ENCODE measurements at places on chromosomes 7 and 10.

DNA sequence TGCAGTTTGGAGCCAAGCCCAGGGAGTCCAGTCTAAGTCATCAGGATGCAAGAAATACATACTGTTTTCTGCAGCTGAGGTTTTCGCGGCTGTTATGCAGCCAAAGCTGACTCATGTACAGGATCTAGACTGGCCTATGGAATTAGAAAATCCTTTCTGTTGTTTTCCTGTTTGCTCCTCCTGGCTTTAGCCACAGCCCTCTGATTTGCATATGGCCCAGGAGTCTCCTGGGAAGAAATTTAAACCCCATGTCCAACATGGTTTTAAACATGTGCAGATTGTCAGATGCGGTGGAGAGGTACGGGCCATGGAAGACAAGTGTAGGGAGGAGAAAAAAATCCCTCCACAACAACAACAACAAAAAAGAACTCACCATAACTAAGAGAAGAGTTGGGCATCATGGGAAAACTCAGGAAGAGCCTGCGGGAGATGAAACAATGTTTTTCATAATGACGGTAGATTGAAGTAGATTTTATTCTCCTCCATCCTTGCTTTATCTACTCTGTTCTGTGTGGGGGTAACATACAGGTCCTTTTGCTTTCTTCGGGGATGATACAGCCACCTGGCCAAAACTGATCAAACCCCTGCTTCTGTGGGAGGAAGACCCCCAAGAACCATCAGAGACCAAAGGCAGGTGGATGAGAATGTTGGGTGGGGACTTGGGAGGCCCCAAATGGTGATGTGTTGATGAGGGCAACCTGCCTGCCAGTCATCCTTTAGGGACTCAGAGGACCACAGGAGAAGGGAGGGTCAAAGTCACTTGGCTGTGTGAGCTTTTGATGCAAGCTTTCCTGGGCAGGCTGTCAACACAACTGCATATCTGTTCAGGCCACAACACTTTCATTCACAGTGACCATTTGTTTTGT lies 29.8 kb upstream of the GNA12 start:
- no peak for DNase-seq

- no peak for DNase-seq
Measured at GRCh38 chr7:90843472-90843871, 247.4 kb downstream of the CDK14 start.

GRCh38 chr10:31170636-31171035 lies 139.0 kb upstream of the ZNF438 start:
- DNase-seq = no peak

DNA sequence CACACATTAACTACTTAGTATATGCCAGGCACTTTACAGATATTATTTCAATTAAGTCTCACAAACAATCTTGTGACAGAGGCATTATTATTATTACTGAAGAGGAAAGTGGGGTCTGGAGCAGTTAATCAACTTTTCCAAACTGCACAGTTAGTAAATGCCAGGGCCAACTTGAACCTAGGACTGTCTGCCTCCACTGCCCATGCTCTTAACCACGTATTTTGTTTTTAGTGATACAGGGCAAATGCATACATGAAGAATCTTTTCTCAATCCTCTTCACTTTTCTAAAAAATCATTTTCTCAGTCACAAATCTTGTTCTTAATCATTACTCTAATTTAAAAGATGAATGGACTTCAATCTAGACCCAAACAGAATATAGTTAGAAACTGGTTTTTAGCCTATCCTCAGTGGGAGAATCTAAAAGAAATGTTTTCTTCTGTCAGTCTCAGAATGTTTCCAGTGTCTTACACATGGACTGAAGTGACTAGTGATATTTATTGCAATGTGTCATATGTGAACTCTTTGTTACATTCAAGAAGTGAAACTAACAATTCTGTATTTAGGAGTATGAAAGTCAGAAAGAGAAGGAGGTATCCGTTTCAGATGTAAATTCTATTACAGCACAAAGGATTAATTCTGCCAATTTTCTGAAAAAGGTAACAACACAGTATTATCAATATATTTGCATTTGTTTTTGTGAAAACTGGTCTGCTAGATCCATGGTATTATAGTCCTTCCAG lies 55.5 kb upstream of the CCNJ start:
- DNase-seq = no peak

GRCh38 chr10:75272896-75273295 lies 37.1 kb upstream of the COMTD1 start:
- DNase-seq = no peak

- no peak for DNase-seq
Measured at GRCh38 chr10:116704926-116705325, 37.4 kb downstream of the HSPA12A start.

DNA sequence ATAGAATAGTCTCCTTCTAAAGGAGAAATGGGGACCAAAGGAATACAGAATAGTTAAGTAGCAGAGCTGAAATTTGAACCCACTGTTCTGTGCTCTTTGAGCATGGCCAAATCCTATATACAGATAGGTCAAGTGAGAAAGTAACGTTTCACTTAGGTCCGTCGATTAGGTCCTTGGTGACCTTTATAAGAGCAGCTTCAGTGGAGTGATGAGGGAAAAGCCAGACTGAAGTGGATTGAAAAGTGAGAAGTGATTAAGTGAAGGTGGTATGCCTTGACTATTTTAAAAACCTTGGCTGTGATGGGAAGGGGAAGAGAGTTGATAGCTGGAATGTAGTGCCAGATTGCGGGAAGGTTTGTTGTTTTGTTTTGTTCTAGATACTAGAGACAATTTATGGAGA lies 10.6 kb upstream of the LSMEM1 start:
- no peak for DNase-seq

- no peak for DNase-seq
Measured at GRCh38 chr10:3831608-3832007, 46.6 kb upstream of the KLF6 start.

GRCh38 chr10:121459622-121460453 lies 138.4 kb downstream of the FGFR2 start:
- no peak for DNase-seq

DNA sequence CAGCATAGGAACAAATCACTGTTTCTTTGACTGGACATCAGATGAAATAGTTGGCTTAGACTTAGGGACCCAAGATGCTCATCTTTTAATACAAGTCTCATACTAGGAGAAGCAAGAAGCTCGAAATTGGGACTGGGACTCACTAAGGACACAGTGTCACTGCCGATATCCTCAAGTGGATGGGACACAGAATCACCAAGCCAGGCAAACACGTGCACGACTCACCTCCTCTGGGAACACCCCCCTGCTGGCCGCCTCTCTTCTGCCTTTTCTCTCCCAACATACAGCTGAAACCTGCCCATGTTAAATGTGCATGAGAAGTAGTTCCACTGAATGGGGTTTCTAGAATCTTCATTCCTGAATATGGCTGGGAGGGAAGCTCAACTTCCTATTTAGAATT lies 106.6 kb upstream of the FAM204A start:
- DNase-seq = no peak

GRCh38 chr10:10612151-10612550 lies 405.5 kb upstream of the CELF2 start:
- DNase-seq = no peak

DNA sequence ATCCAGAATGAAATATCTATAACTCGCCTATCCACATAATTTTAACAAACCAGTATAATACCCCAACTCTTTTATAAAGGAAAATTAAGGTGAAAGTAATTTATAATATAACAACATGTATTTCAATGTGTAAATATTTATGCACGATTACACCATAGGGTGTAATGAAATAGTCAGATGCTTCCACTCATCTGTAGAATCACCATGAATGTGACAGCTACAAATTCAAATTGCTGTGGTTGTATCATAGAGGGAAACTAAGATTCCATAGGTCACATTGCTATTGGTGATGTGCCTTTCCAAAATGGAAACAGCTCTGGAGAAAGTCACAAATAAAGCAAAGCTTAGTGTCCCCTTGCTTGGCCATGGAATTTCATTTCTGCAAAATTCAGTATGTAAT lies 95.7 kb downstream of the CPED1 start:
- no peak for DNase-seq

- no peak for DNase-seq
Measured at GRCh38 chr7:47266799-47267198, 315.1 kb downstream of the TNS3 start.

All from CD4-positive, alpha-beta T cell treated with Interleukin-17A for 4 hours (primary cell).